GM12878 (cell line): ENCODE measurements at places on chromosomes 13 and 19.

GRCh38 chr13:112923962-112924361, 45.1 kb upstream of the MCF2L start:
- no peak for DNase-seq

DNA sequence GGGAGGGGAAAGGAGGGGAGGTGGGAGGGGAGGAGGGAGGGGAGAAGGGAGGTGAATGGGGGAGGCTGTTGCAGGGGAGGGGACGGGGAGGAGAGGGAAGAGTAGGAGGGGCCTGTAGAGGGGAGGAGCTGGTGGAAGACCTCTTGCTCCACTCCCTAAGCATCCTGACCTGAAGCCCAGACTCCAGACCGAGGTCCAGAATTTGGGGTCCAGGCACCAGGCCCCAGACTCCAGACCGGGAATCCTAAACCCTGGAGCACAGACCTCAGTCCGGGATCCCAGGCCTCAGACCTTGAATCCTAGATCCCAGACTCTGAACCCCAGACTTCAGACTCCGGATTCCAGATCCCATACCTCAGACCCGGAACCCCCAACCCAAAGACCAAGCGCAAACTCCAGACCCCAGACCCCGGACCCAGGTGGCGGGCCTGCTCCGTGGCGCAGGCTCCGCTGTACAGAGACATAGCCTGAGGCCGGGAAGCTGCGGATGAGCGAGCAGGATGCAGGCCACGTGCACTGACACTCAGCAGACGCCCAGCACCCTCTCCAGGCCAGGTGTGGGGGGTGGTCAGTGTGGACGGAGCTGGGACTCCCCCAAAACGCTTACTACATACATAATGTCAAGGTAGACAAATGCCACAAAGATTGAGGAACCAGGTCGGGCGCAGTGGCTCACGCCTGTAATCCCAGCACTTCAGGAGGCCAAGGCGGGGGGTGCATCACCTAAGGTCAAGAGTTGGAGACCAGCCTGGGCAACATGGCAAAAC, 710 bp upstream of the BTBD2 start:
- peak; percentile 46 for DNase-seq

GRCh38 chr19:50000841-50001557, 24.2 kb downstream of the VRK3 start:
- DNase-seq = no peak

DNA sequence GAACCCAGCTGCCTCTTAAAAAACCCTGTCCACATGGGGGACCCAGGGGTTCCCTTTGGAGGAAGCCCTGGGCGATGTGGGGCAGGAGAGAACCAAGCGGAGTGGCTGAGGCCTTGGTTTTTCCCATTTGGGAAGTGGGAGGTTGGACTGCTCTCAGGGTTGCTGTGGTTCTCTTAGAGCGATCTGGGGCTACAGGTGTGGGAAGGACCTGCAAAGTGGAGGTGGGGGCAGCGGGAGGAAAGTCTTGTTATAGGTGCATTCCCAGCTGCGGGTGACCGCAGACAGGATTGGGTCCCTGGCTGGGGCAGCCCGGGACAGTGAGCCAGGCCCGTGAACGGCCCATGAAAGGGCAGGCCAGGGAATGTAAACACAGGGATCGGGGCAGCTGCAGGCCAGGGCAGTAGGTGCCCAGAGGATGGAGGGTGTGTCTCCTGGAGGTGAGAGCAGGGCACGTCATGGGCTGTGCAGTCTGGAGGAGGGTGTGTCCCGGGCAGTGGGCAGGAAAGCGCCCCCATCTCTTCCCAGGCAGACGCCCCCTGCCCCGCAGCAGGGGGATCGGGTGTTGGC, 814 bp downstream of the SLC25A23 start:
- no peak for DNase-seq

GRCh38 chr19:15506074-15506571, 2.2 kb upstream of the CYP4F22 start:
- no peak for DNase-seq

DNA sequence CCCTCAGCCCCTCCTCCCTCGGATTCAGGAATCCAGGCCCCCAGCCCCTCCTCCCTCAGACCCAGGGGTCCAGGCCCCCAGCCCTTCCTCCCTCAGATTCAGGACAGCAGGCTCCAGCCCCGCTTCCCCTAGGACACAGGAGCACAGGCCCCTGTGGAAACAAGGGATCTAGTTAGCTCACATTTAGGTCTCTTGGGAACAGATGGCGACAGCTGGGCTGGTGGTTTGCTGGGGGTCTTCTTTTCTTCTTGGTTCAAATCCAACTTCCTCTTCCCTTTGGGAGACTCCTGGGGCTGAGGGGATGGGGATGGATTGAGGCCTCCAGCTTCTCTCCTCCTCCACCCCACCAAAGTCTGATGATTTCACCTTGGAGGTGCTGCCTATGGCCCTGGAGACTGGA, 19.6 kb downstream of the ZNF575 start:
- DNase-seq = no peak

DNA sequence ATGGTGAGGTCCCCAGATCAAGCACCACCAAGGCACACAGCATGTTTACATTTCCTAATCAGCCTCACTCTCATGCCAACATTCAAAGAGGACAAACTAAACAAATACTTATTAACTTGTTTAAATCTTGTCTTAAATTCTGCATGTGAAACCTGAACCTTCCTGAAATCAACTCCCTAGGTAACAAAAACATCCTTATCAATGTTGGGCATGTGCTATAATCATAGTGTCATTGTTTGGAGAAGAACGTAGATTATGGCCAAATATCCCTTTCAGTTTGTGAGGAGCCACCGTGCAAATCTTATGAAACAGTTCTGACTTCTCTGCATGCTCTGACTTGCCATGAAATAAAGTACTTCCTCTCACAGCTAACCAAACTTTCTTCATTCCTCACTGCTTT, 123.8 kb downstream of the NDFIP2 start:
- DNase-seq = no peak

DNA sequence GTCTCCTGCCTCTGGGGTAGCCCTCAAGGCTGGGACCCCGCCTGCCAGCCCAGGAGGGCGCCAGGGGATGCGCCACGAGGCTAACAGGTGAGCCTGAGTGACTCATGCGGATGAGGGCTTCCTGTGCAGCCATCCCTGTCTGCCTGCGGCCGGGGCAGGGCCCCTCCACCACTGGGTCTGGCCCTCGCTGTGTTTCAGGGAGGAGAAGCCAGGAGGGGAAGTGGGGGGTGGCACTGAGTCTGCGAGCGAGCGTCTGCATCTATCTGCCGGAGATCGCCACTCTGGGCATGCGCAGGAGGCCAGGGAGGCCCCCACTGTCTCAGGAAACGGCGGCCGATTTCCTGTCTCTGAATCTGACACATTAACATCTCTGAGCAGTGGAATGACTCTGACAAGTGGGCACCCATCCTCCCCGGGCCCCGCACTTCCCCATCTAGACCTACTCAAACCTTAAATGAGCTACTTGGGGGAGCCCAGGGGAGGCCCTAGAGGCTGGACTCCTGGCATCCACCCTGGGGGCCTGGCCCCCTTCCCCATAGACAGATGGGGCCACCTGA, 19.7 kb downstream of the RFX1 start:
- peak; percentile 93 for DNase-seq

DNA sequence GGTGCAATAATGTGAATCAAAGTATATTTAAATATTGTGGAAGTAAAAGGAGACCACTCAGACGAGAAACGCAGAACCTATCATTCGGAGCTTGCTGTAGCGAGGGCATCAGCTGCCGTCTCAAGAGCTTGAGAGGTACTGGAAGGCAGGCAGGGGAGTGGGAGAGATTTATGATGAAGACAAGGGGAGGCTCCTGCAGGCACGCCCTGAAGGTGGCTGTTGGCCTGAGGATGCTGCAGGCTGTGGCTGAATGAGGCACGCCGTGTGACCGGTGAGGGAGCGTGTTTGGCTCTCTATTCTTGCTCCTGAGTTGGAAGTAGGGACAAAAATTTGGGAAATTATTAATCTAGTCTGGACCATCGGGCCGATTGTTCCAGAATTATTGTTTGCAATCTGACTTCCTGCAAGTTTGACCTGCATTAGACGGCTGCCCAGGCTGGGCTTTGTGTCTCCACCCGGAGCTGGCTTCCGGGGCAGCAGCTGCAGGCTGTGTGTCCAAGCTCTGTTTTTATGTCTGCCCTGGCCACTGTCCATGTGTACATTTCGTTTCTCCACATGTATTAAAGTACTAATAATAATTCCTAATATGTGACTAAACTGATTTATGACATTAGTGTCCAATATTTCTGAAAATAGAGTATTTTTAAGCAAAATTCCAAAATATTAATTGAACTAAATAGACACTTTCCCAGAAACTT, 91.1 kb upstream of the ANKRD10 start:
- DNase-seq = no peak

- no peak for DNase-seq
Measured at GRCh38 chr19:18514800-18515682, 6.8 kb downstream of the ELL start.

DNA sequence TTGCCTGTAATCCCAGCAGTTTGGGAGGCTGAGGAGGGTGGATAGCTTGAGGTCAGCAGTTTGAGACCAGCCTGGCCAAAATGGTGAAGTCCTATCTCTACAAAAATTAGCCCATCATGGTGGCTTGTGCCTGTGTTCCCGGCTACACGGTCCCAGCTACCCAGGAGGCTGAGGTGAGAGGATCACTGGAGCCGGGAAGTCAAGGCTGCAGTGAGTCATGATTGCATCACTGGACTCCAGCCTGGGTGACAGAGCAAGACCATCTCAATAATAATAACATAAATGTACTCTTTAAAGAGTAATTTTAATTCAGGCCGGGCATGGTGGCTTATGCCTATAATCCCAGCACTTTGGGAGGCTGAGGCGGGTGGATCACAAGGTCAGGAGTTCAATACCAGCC, 38.7 kb downstream of the SKA3 start:
- no peak for DNase-seq

- DNase-seq = no peak
Measured at GRCh38 chr19:17570791-17571190, 15.3 kb downstream of the COLGALT1 start.

- DNase-seq = no peak
Measured at GRCh38 chr19:4061178-4061682, 5.5 kb downstream of the ZBTB7A start.

GRCh38 chr19:4080473-4080872, 13.8 kb upstream of the ZBTB7A start:
- no peak for DNase-seq

GRCh38 chr13:50421473-50422130, 406.4 kb downstream of the KCNRG start:
- DNase-seq = no peak

- no peak for DNase-seq
Measured at GRCh38 chr19:4120559-4121272, 3.2 kb downstream of the MAP2K2 start.

DNA sequence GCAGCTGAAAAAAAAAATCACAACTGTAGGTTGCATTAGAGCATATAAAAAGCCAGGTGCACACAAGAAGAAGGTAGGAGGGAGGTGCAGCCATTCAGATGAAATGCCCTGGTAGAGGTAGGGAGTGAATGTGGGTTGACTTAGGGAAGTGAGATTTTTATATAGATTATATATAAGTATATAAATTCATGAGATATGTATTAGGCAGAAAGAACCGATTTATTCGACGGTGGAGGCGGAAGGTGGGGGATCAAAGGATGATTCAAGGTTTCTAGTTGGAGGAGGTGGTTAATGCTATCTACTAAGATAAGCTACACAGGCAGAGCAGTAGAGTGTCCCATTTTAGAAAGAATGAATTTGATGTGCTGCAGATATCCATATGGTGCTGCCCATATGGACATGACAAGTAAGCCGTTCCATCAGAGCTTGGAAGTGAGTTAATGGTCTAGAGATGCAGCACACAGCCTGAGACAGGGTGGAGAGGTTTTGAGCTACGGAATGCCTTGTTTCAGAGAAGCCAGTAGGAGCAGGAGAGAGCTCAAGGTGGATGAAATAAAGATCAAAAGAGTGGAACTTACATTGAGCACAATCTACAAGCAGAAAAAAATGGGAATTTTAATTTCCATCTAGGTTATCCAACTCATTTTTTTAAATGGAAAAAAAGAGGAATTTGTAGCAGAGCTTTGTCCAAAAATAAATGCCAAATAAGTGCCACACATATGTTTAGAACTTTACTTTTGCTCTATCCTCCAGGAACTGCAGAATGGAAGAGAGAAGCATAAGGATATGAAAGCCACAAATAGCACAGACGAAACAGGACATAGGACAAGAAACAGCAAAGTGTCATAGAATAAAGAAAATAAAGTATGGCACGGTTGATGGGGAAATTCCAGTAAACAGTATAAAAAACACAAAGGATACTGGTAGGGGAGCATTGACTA, 177.3 kb downstream of the PCDH9 start:
- no peak for DNase-seq

DNA sequence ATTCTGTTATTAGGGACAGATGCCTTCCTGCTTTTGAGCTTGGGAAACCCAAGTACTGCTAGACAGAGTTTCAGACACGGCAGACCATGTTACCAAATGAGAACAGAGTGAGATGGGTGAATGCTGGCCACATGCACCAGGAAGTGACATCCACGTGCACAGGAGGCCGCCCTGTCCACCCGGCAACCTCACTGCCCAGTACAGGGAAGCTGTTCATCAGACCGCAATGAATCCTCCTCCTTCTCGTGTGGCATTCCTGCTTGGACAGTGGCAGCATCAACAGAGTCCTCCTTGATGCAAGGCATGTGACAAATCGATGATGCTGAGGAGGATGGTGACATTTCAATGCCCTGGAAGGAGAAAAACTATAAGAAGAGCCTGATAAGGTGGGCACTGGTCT, 191.0 kb upstream of the SOX1 start:
- DNase-seq = no peak

DNA sequence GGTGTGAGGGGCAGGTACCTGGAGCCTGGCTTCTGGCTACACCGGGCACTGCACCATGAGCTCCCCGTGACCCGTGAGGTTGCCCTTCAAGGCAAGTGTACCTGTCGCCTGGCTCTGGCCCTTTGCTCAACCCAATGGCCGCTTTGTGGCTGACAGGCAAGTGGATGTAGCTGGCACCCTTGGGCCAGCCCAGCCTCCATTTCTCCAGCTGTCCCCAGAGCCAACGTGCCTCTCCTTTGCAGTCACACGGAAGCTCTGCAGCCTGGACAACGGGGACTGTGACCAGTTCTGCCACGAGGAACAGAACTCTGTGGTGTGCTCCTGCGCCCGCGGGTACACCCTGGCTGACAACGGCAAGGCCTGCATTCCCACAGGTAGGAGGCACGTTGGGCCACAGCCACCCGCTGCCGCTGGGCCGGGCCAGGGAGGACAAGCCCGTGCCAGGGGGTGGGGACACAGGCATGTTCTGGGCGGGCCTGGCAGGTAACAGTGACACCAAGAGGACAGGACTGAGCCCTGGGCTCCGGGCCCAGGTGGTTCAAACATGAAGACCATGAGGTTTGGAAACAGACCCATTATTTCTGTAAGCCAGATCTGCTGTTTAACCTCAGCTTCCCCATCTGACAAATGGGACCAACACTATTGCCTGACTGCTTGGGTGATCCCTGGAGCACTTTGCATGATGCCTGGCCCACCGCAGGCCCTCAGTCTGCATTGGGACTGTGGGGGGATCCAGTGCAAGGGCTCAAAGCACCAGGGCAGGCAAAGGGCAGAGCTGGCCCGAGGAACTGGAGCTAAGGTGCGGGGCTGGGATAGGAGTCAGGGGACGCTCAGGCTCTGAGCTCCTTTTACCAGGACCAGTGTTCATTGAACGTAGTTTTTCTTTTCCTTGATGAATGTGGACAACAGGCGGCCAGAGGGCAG, 17.5 kb upstream of the PROZ start:
- DNase-seq = no peak
